Putamen (tissue), 1 donor: ENCODE measurements at places on chromosomes 12 and 14.

- no peak for DNase-seq
Measured at GRCh38 chr12:22971247-22971646, 346.3 kb downstream of the ETNK1 start.

DNA sequence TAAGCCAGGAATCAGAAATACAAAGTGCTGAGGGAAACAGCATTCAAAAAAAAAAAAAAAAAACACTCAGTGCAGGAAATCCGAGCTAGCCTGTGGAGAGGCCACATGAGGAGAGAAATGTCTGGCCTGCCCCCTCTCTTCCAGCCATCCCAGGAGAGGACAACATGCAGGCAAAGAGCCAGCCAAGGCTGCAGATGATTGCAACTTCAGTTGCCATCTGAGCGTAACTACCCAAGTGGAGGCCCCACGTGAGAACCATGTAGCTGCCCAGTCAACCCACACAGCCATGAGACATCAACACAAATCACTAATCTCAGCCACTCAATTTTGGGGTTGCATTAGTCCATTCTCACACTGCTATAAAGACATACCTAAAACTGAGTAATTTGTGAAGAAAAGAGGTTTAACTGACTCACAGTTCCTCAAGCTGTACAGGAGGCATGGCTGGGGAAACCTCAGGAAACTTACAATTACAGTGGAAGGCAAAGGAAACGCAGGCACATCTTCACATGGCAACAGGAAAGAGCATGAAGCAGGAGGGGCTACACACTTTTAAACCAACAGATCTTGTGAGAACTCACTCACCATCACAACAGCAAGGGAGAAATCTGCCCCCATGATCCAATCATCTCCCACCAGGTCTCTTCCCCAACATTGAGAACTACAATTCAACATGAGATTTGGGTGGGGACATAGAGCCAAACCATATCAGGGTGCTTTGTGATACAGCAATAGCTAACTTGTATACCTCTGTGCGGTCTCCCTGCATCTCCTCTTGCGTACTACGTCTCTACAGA is 161.1 kb downstream of the PIWIL1 start:
- no peak for DNase-seq

DNA sequence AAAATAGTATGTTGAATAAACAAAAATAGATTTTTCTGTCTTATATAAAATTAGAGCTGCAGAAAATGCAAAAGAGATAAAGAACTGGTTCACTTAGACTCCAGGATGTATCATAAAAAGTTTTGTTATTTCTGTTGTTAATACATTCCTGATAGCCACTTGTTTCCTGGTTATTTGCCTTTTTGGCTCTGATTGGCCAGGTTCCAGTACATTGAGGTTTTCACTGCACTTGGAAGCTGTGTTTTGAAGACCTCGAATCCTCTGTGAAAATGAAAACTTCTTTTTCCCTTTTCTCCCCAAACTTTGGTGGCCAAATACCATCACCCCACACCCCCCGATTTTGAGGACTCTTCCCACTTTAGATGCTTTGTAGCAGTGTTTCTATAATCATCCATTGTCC is 525.3 kb downstream of the MED13L start:
- DNase-seq, result no peak

DNA sequence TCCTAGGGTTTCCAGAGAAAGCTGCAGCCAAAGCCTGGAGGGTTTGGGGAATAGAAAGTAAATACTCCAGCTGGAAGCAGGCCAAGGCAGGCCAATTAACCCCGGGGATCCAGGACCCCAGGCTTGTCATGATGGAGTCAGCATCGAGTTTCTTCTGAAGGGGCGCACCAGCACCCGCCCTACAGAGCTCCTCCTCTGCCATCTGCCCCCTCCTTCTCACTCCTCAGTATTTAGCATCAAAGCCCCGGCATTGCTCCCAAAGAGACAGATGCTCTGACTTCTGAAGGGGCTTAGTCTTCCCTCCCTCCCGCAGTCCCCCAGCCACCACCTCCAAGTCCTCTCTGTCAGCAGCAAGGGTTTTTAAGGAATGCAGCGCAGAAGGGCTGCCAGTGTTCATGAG is 285.1 kb upstream of the NOS1 start:
- no peak for DNase-seq

DNA sequence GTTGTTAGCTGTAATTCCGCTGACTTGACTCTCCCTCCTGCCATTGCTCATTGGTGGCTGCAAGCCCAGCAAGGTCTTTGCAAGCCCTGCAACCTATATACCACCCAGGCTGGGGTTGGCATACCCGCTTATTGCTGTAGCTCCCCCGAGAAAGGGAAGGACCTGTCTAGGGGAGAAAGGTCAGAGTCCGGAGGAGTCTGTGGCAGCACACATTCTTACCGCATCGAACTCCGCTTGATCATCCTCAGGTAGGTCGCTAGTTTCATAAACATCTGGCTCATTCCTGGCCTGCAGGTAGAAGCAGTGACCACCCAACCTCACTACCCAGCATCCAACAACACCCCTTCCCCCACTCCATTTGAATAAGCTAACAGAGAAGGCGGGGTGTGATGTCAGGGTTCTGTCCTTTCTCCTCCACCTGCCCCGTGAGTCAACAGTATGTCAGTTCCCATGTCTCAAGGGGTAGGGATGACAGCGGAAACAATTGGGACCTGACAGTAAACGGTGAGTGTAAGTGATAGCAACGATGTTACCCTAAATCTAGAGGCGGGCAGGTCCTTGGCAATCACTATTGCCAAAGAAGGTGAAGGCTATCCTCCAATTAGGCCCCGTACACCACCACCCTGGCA is 1.1 kb downstream of the DCTN2 start:
- no peak for DNase-seq

- DNase-seq, result no peak
Measured at GRCh38 chr12:18861287-18861858, 123.5 kb downstream of the CAPZA3 start.

GRCh38 chr12:124744659-124745464 is 118.8 kb downstream of the SCARB1 start:
- no peak for DNase-seq

- DNase-seq, result peak; percentile 49
Measured at GRCh38 chr14:33280646-33281045, 342.0 kb downstream of the NPAS3 start.

GRCh38 chr14:68146818-68147217 is 327.2 kb downstream of the RAD51B start:
- no peak for DNase-seq

DNA sequence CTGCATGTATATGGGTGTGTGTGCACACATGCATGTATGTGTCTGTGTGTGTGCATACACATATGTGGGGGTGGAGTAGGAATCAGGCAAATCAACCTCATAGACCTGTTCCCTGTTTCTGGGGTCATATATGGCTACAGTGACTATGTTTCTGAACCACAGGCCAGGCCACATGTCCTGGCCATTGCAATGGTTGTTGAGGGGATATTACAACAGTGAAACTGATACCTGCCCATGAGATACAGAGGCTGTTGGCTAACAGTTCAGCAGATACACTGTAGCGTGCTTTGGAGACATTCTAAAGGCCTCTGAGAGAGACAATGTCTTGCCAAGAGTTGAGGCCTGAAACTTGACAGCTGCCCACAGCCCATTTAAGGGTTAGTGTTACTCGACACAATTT is 47.3 kb upstream of the FOS start:
- DNase-seq, result no peak

DNA sequence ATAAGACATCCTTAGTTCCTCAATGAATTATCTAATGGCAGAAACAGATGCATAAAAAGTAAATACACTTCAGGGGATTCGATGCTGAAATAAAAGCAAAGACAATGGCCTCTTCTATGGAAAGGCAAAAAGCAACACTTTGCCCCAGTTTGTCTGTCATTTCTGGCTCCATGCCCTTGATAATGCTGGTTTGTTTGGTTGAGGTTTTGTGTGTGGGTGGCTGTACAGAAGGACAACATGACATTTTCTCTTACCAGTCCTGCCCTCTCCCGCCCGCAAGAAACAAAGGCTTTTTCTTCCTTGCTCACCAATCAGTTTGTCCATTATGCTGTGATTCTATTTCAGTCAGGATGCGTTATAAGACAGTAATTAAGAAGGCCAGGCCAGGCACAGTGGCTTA is 18.1 kb upstream of the WDR89 start:
- peak; percentile 86 for DNase-seq

DNA sequence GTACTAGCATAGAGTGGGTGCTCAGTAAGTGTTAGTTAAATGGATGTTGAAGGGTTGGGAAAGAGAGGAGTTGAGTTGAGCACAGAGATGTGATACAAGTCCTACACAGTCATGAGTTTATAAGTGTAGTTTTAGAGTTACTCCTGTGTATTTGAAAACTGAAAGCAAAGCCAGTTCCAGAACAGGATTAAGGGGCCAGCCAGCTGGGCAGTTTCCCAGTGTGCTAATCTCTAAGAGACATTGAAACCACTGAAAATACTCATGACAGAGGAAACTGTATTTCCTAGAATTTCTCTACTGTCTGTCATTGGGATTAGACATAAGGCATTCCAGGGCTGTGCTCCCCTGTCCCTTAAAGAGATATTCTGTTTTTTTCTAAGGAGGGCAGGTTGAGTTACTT is 101.0 kb downstream of the DERA start:
- no peak for DNase-seq

DNA sequence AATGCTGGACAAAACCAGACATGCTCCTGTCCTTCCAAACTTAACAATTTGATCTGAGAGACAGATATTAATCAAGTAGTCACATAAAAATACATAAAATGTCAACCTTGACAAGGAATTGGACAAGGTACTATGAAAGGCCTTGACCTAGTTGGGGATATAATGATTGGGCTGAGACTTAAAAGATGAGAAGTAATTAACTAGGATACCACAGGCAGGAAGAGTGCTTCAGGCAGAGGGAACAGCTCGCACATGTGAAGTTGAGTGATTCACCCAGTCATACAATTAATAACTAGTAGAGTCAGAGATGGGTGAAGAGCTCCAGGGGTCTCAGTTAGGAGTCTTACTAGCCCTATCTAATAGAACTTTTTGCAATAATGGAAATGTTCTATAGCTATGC is 259.5 kb downstream of the MSRB3 start:
- DNase-seq, result no peak

GRCh38 chr12:34297126-34297789 is 275.0 kb downstream of the ALG10 start:
- DNase-seq, result no peak

DNA sequence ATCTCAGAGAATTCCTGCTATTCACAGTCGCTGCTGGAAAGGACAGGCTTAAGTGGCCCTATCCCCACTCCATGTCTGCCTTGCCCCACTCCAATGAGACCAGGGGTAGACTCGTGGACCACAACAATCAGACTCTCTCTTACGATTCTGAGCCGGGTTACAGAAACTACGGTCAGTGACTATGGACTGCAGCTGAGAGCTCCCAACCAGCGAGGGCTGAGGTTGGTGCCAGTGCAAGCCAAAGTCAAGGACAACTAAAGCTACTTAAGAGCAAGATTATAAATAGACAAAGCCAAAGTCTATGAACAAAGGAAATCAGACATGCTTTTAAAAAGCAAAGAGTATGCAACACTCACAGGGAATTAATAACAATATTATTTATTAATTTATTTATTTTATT is 18.3 kb upstream of the AMIGO2 start:
- DNase-seq, result no peak

- no peak for DNase-seq
Measured at GRCh38 chr12:29286081-29286790, 94.7 kb downstream of the ERGIC2 start.

GRCh38 chr12:42332301-42333285 is 6.6 kb downstream of the PPHLN1 start:
- DNase-seq, result peak; percentile 40

- no peak for DNase-seq
Measured at GRCh38 chr14:21454843-21455544, 929 bp downstream of the CHD8 start.

- no peak for DNase-seq
Measured at GRCh38 chr12:106389151-106389550, 31.6 kb downstream of the POLR3B start.

DNA sequence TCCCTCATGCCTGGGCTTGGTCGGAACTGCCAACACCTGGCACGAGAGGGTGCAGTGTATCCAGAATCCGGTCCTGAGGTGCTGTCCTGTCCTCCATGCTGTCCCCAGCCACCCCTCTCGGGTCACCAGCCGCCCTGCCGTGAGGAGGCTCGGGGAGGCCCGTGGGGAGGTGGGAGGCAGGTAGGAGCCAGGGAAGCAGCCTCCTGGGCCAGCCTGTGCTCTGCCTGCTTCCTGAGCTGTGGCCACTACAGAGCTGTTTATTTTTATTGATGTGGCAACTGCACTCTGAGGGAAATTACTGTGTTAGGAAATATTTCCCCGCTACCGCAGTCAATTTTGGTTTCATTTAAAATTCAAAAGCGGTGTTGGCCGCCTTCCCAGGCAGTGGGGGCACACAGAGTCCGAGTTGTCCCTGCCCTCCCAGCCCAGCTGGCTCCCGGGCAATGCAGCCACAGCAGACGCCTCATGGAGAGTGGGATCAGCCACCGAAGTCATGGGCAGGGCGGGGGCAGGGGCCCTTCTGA is 18.3 kb downstream of the NOC4L start:
- DNase-seq, result no peak

DNA sequence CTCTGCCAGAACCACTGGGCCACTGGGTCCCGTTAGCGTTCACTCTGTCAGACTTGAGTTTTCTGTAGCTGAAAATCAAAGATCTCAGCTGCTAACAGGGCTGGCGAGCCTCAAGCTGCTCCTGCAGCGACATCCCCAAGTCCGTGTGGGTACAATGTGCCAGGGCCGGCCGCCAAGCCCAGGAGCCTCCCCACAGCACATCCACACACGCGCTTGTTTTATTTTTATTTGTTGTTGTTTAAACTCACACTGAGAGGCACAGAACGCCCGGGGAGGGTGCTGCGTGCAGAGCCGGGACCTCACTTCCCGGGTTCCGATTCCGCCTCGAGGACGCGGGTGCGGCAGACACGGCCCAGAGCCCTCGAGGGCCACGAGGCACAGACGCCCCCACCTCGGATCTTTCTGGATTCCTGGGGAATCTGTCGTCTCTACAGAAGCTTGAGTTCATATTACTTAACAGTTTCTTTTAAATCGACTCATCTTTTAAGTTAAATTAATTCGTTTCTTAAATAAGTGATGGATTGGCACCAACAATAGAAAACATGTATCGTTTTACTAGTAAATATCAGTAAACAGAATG is 9.3 kb downstream of the GALNT9 start:
- DNase-seq, result no peak

- DNase-seq, result no peak
Measured at GRCh38 chr12:80272387-80272915, 171.6 kb upstream of the PTPRQ start.

- no peak for DNase-seq
Measured at GRCh38 chr14:51593397-51593796, 58.3 kb upstream of the FRMD6 start.

- no peak for DNase-seq
Measured at GRCh38 chr14:32341947-32342846, 13.1 kb downstream of the AKAP6 start.

- no peak for DNase-seq
Measured at GRCh38 chr12:57236925-57237595, 7.5 kb downstream of the SHMT2 start.

- DNase-seq, result no peak
Measured at GRCh38 chr12:101186291-101186690, 23.7 kb downstream of the SLC5A8 start.

- DNase-seq, result no peak
Measured at GRCh38 chr14:90905531-90905930, 89.3 kb upstream of the TTC7B start.
